Inflammatory macrophage treated with lipopolysaccharide for 4 hours (primary cell): ENCODE measurements at places on chromosomes 5 and 9.

DNA sequence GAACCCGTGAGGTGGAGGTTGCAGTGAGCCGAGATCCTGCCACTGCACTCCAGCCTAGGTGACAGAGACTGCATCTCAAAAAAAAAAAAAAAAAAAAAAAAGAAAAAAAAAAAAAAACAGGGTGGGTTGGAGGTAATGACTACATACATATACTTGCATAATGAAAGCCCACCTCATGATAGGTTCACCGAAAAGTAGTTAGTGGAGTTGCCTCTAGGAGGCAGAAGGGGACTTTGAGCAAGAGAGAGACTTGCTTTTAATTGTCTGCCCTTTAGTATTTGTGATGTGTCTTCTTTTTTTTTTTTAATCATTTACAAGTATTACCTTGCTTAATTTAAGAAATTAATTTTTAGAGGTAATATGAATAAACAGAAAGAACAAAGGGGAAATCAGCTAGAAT, 99.8 kb downstream of the PPARGC1B start:
- no peak for DNase-seq

DNA sequence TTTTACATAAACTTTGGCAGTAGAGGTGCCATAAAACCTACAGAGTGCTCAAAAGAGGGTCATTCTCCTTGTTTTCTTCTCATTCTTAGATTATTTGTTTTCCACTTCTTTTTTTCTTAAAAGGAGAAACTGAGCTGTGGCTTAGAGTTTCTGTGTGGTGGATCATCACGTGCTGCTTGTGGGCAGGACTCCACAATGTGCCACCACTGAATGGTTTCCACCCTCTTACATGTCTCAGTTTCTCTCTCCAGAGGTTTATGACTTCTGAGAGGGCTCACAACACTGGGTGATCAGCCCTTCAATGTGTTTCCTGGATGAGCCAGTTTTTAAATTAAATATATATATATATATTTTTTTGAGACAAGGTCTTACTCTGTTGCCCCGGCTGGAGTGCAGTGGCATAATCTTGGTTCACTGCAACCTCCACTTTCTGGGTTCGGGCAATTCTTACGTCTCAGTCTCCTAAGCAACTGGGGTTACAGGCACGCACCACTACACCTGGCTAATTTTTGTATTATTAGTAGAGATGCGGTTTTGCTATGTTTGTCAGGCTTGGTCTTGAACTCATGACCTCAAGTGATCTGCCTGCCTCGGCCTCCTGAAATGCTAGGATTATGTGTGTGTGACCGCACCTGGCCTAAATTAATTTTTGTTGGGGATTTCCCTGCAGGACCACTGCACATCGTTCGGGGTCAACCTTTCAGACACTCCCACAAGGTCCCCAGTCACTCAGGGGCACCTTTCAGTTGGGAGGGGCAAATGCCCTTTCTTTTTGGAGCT, 3.1 kb upstream of the UNC13B start:
- DNase-seq, result no peak

DNA sequence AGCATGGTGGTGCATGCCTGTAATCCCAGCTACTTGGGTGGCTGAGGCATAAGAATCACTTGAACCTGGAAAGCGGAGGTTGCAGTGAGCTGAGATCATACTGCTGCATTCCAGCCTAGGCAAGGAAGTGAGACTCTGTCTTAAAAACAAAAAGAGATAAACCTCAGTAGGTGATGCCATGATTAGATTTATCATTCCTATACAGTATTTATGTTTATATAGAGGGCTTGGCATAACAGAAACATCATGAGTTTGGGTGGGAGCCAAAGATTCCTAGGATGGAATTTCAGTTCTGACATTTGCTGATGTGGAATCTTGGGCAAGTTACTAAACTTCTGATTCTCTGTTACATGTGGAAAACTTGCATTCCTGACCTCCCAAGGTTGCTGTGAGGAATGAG, 22.3 kb downstream of the RFK start:
- DNase-seq, result no peak

DNA sequence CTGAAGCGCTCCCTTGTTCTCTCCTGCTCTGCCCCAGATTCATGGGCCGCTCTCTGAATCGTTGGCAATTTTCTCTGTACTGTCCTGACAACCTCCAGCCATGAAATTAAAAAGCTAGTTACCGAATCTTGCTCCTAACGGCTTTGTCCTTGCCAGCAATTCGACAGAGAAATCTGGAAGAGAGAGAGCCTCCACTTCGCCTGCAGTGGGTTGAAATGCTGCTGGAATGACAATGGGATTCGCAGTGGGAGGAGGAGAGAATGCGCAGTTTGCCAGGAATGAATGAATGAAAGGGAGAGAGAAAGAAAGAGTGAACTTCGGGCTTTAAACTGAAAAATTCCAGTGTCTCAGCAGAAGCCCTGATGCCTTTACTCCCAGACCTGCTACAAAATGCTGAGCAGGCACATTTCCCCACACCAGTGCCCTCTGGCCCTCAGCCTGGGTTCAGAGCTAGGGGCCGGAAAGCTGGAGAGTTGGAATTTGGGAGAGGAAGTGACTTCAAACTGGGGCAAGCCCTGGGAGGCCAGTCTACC, 11.5 kb upstream of the BOD1 start:
- DNase-seq, result no peak

GRCh38 chr5:127425868-127426267, 91.6 kb upstream of the PRRC1 start:
- DNase-seq, result no peak

- DNase-seq, result no peak
These were observed 39.3 kb upstream of the TLX3 start for GRCh38 chr5:171269717-171270116.

DNA sequence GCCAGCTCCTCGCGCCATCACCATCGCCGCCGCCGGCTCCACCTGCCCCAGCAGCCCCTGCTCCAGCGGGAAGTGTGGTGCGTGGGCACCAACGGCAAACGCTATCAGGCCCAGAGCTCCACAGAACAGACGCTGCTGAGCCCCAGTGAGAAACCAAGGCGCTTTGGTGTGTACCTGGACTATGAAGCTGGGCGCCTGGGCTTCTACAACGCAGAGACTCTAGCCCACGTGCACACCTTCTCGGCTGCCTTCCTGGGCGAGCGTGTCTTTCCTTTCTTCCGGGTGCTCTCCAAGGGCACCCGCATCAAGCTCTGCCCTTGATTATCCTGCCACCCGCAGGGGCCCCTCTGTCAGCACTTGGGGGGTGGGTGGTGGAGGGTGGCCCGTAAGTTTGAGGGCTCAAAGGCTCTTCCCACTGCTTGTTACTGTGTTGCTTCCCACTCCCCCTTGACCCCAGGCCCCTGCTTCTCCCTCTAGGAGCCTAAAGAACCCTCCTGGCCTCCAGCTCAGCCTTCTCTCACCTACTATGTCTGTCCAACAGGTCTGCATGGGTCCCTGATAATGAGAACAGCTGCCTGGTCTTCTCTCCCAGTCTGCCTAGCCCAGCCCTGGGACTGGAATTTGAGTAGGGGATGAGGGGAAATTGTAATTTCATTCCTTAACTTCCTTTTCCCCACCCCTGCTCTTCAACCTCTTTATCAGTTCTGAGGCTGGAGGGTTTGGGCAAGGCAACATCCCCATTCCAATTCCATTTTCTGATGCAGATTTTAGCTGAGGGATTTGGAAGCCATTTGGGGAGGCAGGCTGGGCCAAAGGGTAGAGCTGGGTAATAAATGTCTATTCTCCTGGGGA, 9.0 kb downstream of the RACK1 start:
- no peak for DNase-seq

GRCh38 chr5:65871182-65871581, 55.2 kb upstream of the ERBIN start:
- no peak for DNase-seq

- DNase-seq, result no peak
These were observed 199.2 kb upstream of the ANKRD55 start for GRCh38 chr5:56432321-56432720.
